Myometrial cell (primary cell): ENCODE measurements at places on chromosomes 6 and 20. TPM values are rescaled to one million over a fixed set of nuclear protein-coding genes. Genes with fewer than 3 reads are reported as not detected.

Gene TRERF1
- total RNA-seq, result 7.5 and 7.8 TPM in 2 replicates

Gene WFDC10B
- not detected in 2 replicates for total RNA-seq

Gene SYCP2
- total RNA-seq, result 0.18 TPM in 1 of 2 replicates, not detected in the other

Gene SLPI
- total RNA-seq, result not detected in 2 replicates

Gene RBBP9
- total RNA-seq, result 29.2 and 30.0 TPM in 2 replicates

Gene BFSP1
- 2.0 and 2.3 TPM in 2 replicates for total RNA-seq

Gene NQO2
- 25.7 and 26.9 TPM in 2 replicates for total RNA-seq

Gene CNBD2
- 2.0 and 3.5 TPM in 2 replicates for total RNA-seq

Gene PEDS1
- total RNA-seq, result 36.7 and 54.2 TPM in 2 replicates

Gene CEP85L
- total RNA-seq, result 5.8 and 13.6 TPM in 2 replicates

Gene BTN1A1
- total RNA-seq, result not detected in 2 replicates

Gene PROCR
- total RNA-seq, result 79.9 and 89.7 TPM in 2 replicates
